Dermis lymphatic vessel endothelial cell (primary cell): ENCODE measurements at places on chromosomes 13 and 19. TPM values are rescaled to one million over a fixed set of nuclear protein-coding genes. Genes with fewer than 3 reads are reported as not detected.

WDR88 gene
- total RNA-seq = under 0.01 and 0.09 TPM in 2 replicates

KLK2 gene
- total RNA-seq = not detected in 2 replicates

TEX29 gene
- not detected in 2 replicates for total RNA-seq

KIR2DL1 gene
- total RNA-seq = not detected in 2 replicates

TTYH1 gene
- not detected in 2 replicates for total RNA-seq

OVOL3 gene
- not detected in 2 replicates for total RNA-seq

SMIM24 gene
- total RNA-seq = not detected in 2 replicates

UGGT2 gene
- total RNA-seq = 31.6 and 38.8 TPM in 2 replicates

LRRC4B gene
- total RNA-seq = under 0.01 TPM in 2 replicates

ZIC2 gene
- total RNA-seq = 0.17 and 0.22 TPM in 2 replicates

MCOLN1 gene
- 3.4 and 4.9 TPM in 2 replicates for total RNA-seq

STOML3 gene
- not detected in 2 replicates for total RNA-seq

ZNF730 gene
- 0.54 and 1.3 TPM in 2 replicates for total RNA-seq

KCNRG gene
- total RNA-seq = 5.2 and 9.5 TPM in 2 replicates

IFNL1 gene
- not detected in 2 replicates for total RNA-seq

LENG9 gene
- total RNA-seq = 6.2 and 6.4 TPM in 2 replicates

EXOSC5 gene
- total RNA-seq = 9.1 and 12.9 TPM in 2 replicates

MBD3L2 gene
- total RNA-seq = not detected in 2 replicates

IL17D gene
- total RNA-seq = 1.3 and 1.5 TPM in 2 replicates
